Adrenal gland (tissue), 19 donors: ENCODE measurements at places on chromosomes 2 and 18. TPM values are rescaled to one million over a fixed set of nuclear protein-coding genes. Genes with fewer than 3 reads are reported as not detected.

GRCh38 chr2:38246105-38246504, 131.0 kb downstream of the ATL2 start:
- H3K27ac ChIP-seq, result no peak overlapping the region
- DNase-seq, result no peak
- no peaks in the 10 kb centered on the region for H3K27me3 ChIP-seq
- H3K36me3 ChIP-seq, result no peaks in the 10 kb centered on the region
- H3K4me1 ChIP-seq, result no peaks in the 10 kb centered on the region
- no peak overlapping the region for H3K4me3 ChIP-seq

GRCh38 chr2:15811367-15811766, 129.0 kb upstream of the MYCN start:
- no peak overlapping the region for H3K27ac ChIP-seq
- H3K27me3 ChIP-seq, result no peaks in the 10 kb centered on the region
- no peak for DNase-seq
- no peaks in the 10 kb centered on the region for H3K36me3 ChIP-seq
- no peaks in the 10 kb centered on the region for H3K4me1 ChIP-seq

- no peak for DNase-seq
- no peaks in the 10 kb centered on the region for H3K36me3 ChIP-seq
- H3K4me1 ChIP-seq, result no peaks in the 10 kb centered on the region
- H3K27ac ChIP-seq, result no peak overlapping the region
- no peak overlapping the region for H3K4me3 ChIP-seq
Observed at GRCh38 chr2:55771612-55772011, 78.0 kb upstream of the PNPT1 start.

DNA sequence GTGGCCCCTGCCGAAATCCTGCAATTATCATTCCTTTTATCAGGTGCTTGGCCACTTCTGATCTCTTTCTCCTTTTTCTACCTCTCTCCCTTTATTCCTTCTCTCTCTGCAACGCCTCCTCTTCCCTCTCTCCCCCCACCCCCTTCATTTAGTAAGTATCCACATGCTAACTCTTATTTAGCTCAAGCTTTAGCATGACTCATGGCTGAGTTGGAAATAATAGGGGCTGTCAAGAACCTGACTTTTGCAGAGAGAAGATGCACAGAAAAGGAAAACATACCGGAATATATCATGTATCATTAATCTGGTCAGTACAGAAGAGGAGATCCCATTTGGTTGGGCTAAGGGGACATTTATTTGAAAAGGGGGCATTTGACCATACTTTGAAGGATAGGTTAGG, 33.1 kb downstream of the FAM171B start:
- H3K36me3 ChIP-seq, result no peaks in the 10 kb centered on the region
- no peak for DNase-seq

DNA sequence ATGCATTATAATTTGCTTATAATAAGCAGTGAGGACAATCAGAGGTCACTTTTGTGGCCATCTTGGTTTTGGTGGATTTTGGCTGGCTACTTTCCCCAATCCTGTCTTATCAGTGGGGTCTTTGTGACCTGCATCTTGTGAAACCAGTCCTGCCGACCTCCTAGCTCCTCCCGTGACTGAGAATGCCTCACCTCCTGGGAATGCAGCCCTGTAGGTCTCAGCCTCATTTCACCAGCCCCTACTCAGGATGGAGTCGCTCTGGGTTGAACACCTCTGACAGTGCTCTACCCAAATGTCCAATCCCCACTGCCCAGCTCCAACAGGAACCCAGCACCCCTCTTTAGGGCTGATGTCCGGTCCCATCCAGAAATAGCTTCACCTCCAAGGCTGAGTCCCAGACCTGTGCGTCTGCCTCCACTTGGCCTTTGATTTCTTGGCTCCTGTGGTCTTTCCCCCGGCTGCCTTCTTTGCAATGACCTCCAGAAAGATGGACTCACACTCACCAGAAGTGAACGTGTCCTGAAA, 31.3 kb upstream of the PXDN start:
- H3K36me3 ChIP-seq, result no peaks in the 10 kb centered on the region
- H3K4me3 ChIP-seq, result no peak overlapping the region
- H3K27ac ChIP-seq, result no peak overlapping the region

GRCh38 chr2:186977433-186978045, 128.6 kb upstream of the ZSWIM2 start:
- H3K4me3 ChIP-seq, result no peak overlapping the region
- no peaks in the 10 kb centered on the region for H3K27me3 ChIP-seq
- no peaks in the 10 kb centered on the region for H3K36me3 ChIP-seq
- DNase-seq, result no peak
- no peaks in the 10 kb centered on the region for H3K4me1 ChIP-seq

DNA sequence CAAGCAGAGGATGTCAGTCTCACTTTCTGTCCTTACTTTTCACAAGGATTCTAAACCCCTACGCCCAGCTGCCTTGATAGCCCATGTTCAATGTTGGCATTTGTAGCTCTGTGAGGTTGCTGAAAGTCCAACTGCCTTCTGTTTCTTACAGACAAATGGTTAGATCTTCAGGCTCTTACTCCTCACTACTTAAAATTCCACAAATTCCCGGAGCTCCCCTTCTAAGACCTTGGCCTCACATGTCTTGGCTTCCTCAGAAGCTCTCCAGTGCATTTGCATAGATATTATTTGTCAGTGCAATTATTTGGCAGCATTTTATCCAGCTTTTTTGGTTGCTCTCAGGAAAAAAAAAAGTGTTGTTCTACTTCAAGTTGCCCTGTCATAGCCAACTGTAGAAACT, 453.7 kb upstream of the CELF4 start:
- no peak overlapping the region for H3K27ac ChIP-seq
- DNase-seq, result no peak
- H3K4me1 ChIP-seq, result no peaks in the 10 kb centered on the region
- no peaks in the 10 kb centered on the region for H3K27me3 ChIP-seq
- no peak overlapping the region for H3K4me3 ChIP-seq

GRCh38 chr2:217886720-217887309, 116.0 kb downstream of the TNS1 start:
- DNase-seq, result peak; percentile 78
- no peaks in the 10 kb centered on the region for H3K4me1 ChIP-seq
- H3K27ac ChIP-seq, result peak overlapping the region; percentile 68
- H3K4me3 ChIP-seq, result no peak overlapping the region
- H3K36me3 ChIP-seq, result peaks cover 88% of the 10 kb centered on the region

GRCh38 chr2:74392449-74392743, 12.3 kb upstream of the DCTN1 start:
- H3K4me3 ChIP-seq, result no peak overlapping the region
- H3K27ac ChIP-seq, result no peak overlapping the region

DNA sequence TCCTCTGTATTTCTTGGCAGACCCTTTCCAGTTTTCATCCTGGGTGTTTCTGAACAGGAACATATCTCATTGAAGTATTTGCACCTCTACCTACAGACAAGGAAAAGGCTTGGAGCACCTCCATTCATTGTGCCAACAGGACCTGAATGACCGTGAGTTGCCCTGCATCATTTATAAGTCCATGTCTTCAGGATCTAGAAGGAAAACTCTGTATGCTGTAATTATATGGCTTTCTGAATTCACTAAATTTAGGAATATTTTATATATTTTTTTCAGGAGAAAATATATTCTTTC, 402.3 kb upstream of the SLC14A2 start:
- DNase-seq, result no peak
- H3K4me1 ChIP-seq, result no peaks in the 10 kb centered on the region
- no peak overlapping the region for H3K27ac ChIP-seq

DNA sequence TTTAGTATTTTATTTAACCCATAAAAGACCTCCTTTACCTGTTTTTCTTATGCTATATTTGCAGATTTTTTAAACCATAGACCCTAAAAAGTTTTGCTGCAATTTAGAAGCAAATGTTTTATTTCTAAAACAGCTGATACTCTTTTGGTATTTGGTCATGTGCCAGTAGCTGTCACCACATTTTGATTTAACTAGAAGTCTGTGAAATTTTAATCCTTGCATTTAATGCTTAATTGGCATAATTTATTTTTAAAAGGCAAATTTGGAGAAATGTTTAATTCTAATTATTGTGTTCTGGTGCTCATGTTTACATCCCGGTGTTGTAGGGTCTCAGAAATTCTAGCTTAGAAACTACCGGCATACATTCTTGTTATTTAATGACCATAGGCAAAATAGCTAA, 111.8 kb downstream of the TTC27 start:
- H3K27me3 ChIP-seq, result no peaks in the 10 kb centered on the region
- H3K4me1 ChIP-seq, result peaks cover 7% of the 10 kb centered on the region
- H3K36me3 ChIP-seq, result no peaks in the 10 kb centered on the region
- H3K4me3 ChIP-seq, result no peak overlapping the region

GRCh38 chr2:45040786-45041185, 31.5 kb upstream of the SIX2 start:
- DNase-seq, result no peak
- H3K36me3 ChIP-seq, result no peaks in the 10 kb centered on the region
- no peaks in the 10 kb centered on the region for H3K4me1 ChIP-seq
- no peak overlapping the region for H3K4me3 ChIP-seq
- H3K27ac ChIP-seq, result no peak overlapping the region

DNA sequence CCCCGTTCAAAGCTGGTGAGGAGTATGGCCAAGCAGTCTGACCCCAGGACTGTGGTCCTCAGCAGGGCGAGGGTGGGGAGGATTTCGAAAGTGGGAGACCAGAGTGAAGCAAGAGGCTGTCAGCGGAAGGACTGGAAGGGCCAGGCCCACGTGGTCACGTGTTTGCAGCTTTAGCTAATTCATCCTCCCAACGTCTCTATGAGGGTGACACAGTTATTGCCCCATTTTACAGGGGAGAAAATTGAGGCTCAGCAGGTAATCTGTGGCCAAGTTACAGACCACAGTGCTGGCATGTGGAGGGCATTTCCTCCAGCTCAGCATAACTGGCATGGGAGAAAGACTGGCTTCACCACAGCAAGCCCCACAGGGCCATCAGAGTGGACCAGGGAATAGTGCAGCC, 45.4 kb upstream of the LTBP1 start:
- H3K4me3 ChIP-seq, result no peak overlapping the region
- DNase-seq, result no peak
- no peak overlapping the region for H3K27ac ChIP-seq
- H3K4me1 ChIP-seq, result no peaks in the 10 kb centered on the region
- H3K27me3 ChIP-seq, result no peaks in the 10 kb centered on the region
- H3K36me3 ChIP-seq, result no peaks in the 10 kb centered on the region

DNA sequence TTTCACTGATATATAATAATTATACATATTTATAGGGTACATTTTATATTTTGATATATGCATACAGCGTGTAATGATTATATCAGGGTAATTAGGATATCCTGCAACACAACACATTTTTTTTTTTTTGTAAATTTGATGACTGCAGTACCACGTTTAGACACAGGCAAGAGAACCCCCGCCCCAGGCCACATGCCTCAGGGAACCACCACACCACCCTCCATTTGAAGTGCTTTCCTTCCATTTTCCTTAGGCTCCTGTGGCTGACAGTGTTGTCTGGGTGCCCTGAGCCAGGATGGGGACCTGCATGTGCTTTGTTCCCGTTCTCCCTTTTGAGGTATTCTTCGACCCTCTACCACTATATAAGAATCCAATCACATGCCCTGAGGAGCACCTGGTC, 161.6 kb upstream of the CTAGE1 start:
- no peak overlapping the region for H3K4me3 ChIP-seq
- H3K27me3 ChIP-seq, result no peaks in the 10 kb centered on the region
- H3K4me1 ChIP-seq, result no peaks in the 10 kb centered on the region
- no peak overlapping the region for H3K27ac ChIP-seq

DNA sequence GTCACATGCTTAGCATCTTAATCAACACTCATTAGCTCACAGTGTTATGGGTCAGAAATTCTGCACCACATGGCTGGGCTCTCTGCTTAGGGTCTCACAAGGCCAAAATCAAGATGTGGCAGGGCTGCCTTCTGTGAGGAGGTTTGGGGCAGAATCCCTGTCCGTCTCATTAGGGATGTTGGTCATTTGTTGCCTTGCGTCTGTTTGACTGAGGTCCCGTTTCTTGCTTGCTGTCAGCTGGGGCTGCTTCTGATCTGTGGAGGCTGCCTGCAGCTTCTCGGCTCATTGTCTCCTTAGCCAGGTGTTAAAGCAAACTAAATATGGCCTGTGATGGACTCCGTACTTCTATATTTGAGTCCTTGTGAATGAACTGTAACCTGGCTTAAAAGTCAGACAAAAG, 146.5 kb downstream of the NDUFA10 start:
- H3K27me3 ChIP-seq, result no peaks in the 10 kb centered on the region
- no peak overlapping the region for H3K27ac ChIP-seq
- no peaks in the 10 kb centered on the region for H3K36me3 ChIP-seq
- DNase-seq, result peak; percentile 3
- H3K4me3 ChIP-seq, result no peak overlapping the region

- DNase-seq, result no peak
- no peaks in the 10 kb centered on the region for H3K4me1 ChIP-seq
- H3K36me3 ChIP-seq, result no peaks in the 10 kb centered on the region
- H3K4me3 ChIP-seq, result no peak overlapping the region
- H3K27me3 ChIP-seq, result no peaks in the 10 kb centered on the region
Observed at GRCh38 chr2:76318848-76319360, 608.2 kb upstream of the GCFC2 start.

DNA sequence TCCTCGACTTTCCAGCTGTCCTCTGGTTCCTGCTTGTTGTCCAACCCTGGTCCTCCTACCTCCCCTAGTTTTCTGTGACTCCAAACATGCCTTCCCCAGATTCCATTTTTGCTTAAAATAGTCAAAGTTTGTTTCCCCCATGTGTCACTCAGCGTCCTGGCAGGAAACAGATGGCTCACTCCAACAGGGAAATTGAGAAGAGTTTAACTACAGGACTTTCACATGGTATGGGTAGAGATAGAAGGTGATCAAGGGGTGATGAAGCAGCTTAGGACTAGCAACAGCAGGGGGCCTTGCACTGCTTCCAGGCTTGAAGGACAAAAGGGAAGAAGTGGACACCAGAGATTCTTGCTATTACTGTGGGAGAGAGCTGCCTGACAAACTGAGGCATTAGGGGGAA, 6.1 kb upstream of the CUL3 start:
- H3K4me1 ChIP-seq, result peaks cover 5% of the 10 kb centered on the region
- H3K27ac ChIP-seq, result no peak overlapping the region
- no peak for DNase-seq
- H3K4me3 ChIP-seq, result no peak overlapping the region

DNA sequence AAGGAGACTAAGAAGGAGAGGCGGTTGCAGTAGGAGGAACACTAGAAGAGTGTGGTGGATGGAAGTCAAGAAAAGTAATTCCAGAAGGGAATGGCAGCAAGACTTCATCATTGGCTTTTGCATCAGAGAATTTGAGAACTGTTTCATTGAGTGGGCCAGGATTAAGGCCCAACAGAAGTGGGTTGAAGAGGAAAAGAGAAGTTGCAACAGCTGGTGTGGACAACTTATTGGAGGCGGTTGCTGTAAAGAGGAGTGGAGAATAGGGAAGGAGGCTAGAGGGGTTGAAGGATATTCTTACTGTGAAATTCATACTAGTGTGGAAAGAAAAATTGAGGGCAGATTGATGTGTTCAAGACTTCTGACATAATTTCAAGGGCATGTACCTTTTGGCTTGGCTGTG, 168.7 kb upstream of the FN1 start:
- H3K4me3 ChIP-seq, result no peak overlapping the region
- no peak for DNase-seq
- no peaks in the 10 kb centered on the region for H3K36me3 ChIP-seq
- H3K27ac ChIP-seq, result no peak overlapping the region

- DNase-seq, result no peak
- H3K36me3 ChIP-seq, result no peaks in the 10 kb centered on the region
- H3K27me3 ChIP-seq, result peaks cover 3% of the 10 kb centered on the region
- H3K27ac ChIP-seq, result no peak overlapping the region
- no peaks in the 10 kb centered on the region for H3K4me1 ChIP-seq
- no peak overlapping the region for H3K4me3 ChIP-seq
Observed at GRCh38 chr2:60299179-60299578, 254.3 kb downstream of the BCL11A start.

VWC2L gene
- total RNA-seq, result not detected

TLX2 gene
- total RNA-seq, result not detected

STEAP3 gene
- total RNA-seq, result 18.8 TPM

FOXD4L1 gene
- total RNA-seq, result 0.24 TPM

RND3 gene
- total RNA-seq, result 55.1 TPM

CD207 gene
- total RNA-seq, result not detected

NT5DC4 gene
- not detected for total RNA-seq

GPAT2 gene
- total RNA-seq, result 1.8 TPM
